ENCODE measurements at places on chromosomes 5 and 9.

DNA sequence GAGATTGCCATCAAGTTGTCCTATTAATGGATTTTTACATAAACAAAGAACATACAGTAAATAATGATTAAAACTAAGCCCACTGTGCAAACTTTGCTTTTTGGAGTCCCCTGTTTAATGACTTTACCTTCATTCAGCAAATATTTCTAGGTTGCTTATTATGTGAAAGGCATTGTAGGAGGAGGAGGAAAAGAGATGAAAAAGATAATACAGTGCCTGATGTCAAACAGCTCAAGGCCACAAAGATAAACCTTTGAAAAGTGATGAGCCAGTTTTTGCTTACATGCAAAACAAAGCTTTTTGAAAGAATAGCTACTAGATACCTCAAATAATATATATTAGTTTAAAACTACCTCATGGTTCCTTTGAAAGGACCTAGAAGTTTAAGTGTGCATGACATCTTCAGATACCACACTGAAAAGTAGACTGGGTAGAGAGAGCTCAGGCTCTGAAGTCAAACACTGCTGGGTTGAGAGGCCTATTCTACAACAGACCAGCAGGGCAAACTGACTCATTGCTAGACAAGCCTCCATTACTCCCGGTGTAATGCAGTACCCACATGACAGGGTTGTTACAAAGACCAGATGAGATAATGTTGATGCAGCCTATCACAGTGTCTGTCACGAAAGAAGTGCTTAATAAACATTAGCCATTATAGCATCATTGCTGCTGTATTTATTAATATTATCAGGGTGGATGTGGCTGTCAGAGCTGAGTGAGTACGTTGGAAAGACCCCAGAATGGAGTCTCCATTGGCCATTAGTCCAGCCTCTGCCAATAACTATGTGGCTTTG lies 11.8 kb downstream of the DEPDC1B start:
- no peak for DNase-seq

GRCh38 chr5:160262151-160263074 lies 33.1 kb downstream of the FABP6 start:
- no peak for DNase-seq

DNA sequence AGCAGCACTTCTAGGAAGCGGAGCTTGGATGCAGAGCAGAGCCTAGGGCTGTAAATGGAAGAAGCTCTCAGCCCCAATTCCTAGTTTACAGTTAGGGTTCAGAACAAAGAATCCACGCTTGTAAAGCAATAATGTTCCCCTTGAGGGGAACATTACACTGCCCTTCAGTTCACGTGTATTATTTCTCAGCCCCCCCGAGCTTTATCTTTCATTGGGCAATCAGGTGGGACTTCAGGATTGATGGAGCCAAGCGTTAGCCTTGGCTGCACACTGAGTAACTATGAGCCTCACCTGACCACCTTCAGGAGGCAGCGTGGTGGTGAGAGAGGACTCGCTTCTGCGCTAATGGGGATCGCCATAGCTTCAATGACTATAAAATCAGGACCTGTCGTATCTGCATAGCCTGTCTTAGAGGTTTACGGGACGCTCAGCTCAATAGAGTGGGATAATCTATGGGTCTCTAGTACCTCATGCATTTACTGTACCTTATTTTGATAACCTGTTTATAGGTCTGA lies 157.0 kb upstream of the RASEF start:
- no peak for DNase-seq

DNA sequence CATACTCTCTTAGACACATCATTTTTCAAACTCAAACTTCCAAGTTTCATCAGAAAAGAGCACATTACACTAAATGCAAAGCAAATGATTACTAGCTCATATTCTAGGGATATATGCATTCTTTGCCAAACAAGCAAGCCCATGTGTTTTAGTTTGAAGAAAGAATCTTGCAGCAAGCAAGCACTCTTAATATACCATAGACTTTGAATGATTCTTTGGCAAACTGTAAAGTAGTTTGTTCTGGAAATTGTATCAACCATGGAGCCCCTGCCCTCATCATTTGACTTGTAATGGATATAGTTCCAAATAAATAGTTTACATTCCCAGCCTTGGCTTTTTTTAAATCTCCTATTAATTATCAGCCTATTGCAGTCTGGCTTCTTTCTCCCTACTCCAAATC lies 325.2 kb downstream of the NR2F1-AS1 start:
- DNase-seq, result no peak

- no peak for DNase-seq
These were observed 207.0 kb downstream of the DEPDC1B start for GRCh38 chr5:60492958-60493357.

DNA sequence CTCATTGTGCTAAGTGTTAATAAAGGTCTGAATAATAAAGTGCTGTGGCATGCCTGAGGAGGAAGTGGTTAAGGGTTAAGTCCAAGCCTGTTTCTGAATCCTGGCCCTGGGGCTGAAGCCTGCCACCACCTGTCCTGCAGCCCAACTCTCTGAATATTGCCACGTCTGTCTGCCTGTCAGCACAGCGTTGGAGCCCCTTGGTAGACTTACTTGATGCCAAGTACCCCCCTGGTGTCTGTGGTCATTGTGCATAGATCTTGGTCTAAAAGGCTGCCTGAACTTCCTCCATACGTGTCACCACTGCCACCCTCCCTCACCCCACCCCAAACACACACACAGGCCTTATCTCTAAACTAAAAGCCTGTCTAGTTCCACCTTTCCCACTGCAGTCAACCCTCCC lies 35.4 kb upstream of the SLC2A8 start:
- no peak for DNase-seq

- DNase-seq, result no peak
These were observed 395.7 kb downstream of the TMEM161B start for GRCh38 chr5:87872986-87873385.

DNA sequence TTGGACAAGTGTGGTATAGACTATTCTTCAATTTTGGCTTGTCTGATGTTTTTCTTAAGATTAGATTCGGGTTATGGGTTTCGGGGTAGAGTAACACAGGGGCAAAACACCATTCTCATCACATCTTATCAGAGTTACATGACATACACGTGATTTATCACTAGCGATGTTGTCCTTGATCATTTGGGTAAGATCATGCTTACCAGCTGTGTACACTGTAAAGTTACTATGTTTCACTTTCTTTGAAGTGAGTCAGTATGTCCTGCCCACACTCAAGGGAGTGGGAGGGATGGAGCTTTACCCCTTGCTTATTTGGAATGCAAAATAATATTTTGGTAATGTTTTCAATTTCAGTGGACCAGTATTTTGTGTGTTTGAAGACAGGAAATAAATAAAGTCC lies 101.8 kb upstream of the TAF11L2 start:
- DNase-seq, result no peak

DNA sequence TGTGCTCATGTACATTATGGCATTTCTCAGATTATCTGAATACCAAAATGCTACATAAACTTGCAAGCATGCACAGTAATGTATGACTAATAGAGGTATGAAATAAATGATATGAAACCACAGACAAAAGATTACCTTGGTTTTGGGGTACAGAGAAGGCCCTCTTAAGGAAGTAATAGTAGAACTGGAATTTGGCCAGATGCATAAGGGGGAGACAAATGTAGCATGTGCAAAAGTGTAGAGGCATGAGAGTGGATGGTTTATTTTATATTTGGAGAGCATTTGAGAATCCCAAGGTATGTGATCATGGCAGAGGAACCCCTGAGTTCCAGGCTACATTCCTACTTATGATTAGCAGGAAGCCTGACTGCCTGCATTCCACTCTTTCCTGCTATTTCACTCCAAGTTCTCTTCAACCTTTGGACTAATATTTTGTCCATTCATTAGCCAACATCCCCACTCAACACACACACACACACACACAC lies 74.2 kb downstream of the MAMDC2 start:
- DNase-seq, result no peak

DNA sequence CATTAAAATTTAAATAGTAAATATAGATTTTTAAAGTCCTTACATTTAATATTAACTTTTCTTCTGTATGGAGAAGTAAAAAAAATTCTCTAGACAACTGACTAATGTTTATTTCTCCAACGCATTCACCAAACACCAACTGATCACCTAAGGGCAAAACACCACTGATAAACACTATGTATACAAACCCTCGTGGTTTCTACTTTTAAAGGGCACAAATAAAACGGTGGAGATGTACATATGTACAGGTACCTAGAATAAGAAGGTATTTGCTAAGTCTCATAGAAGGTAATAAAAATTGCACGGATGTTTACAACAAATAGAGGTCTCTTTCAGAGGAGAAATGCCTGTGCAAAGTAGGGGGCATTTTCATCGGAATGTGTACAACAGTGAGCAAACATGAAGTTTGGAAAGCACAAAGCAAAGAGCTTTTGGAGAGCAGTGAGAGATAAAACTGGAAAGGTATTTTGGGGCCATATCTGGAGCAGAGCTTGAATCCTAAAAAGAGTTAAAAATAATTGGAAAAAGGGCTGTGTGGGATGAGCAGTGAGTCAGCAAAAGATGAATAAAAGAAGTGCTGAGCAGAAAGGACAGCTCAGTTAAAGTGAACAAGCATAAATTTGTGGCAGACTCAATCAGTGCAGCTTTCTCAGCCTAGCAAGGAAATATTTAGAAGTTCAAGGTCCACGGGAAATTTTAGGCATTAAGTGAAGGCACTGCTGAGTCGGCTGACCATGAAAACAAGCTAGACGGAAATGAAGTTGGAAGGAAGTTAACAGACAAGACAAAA lies 160.0 kb downstream of the TMEM161B start:
- DNase-seq, result no peak

DNA sequence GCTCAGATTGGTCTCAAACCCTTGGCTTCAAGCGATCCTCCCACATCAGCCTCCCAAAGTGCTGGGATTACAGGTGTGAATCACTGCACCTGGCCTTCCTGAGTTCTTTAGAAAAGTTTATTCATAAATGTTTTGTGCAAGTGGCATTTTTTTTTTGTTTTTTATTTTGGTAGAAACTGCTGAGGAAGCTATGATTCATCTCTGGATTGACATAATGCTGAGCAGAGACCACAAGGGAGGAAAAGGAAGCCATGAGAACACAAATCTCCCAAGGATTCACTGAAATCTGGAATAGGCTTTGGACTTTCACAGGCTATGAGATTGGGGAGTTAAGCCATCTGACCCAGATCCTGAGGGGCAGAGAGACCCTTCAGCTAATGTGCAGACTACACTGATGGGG lies 3.4 kb upstream of the SLC46A2 start:
- DNase-seq, result no peak

DNA sequence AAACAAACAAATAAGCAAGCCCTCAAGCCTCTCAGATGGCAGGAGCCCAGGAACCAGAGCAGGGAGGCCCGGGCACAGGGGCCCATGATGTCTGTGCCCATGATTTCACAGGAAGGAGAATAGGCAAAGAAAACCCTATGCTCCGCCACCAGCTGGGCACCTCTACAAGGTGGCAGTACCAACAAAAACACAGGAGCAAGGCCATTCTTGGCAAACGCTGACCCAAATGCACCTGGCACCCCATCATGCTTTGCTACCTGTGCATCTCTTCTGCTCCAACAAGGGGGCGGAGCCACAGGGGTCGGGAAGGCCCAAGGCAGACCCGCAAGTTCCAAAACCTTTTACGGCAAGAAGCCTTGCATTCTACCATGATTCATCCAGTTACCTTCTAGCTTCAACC lies 3.1 kb downstream of the BRD3 start:
- DNase-seq, result no peak

DNA sequence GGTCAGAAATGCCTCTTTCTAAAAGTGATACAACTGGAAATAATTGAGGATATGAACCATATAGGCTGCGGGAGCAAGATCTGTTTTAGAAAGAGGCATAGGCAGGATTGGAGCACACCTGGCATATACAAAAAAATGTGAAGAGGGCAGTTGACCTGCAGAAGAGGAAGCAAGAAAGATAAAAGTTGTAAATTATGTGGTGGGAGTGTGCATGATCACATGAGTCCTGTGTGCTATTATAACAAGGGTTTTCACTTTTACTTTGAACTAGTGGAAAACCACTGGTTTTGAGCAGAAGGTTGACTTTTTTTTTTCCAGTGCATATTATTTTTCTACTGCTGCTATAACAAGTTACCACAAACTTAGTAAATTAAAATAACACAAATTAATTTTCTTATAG lies 489.3 kb downstream of the ANXA1 start:
- DNase-seq, result no peak

- no peak for DNase-seq
These were observed 18.7 kb downstream of the XRCC4 start for GRCh38 chr5:83095957-83096539.

DNA sequence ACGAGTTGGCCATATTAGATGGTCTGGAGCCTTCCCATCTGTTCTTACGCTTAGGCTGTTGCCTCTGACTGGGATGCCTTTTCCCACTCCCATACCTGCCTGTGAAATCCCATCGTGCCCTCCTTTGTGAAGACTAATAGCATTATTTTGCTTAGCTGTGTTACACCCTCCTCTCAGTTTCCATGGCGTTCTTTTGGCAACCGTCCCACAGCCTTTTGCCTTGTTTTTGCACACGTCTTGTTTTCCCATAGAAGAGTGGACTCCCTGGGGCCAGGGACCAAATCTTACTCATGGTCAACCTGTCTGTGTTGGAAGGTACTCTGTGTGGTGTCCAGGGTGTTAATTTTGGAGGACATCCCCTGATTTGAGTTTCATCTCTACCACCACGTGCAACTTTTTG lies 242.1 kb downstream of the HSPA4 start:
- DNase-seq, result no peak

GRCh38 chr5:111224561-111225345 lies 569 bp downstream of the CAMK4 start:
- DNase-seq, result no peak

GRCh38 chr5:56166671-56167385 lies 66.3 kb downstream of the ANKRD55 start:
- no peak for DNase-seq

- peak; percentile 24 for DNase-seq
These were observed 20.3 kb downstream of the DBH start for GRCh38 chr9:133656211-133657119.

- no peak for DNase-seq
These were observed 220.6 kb upstream of the MAP3K1 start for GRCh38 chr5:56594792-56595191.

- DNase-seq, result no peak
These were observed 47.2 kb upstream of the AGXT2 start for GRCh38 chr5:35094948-35095347.

DNA sequence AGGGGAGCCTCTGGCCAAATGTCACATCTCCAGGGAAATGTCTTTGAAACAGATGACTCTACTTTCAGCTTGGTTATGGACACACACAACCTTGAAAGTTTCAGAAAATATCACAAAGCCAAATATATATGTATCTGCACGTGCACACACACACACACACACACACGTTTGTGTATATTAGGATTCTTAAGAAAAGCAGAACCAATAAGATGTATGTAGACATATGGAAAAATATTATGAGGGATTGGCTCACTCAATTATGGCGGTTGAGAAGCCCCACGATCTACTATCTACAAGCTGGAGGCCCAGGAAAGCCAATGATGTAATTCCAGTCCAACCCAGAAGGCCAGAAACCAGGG lies 194.9 kb downstream of the PALM2AKAP2 start:
- DNase-seq, result no peak

All from activated CD8-positive, alpha-beta memory T cell treated with anti-CD3 and anti-CD28 coated beads, Interleukin-2, amount 50 U/mL, for 4 hours (primary cell).